ENCODE measurements at places on chromosomes 13 and 19.

DNA sequence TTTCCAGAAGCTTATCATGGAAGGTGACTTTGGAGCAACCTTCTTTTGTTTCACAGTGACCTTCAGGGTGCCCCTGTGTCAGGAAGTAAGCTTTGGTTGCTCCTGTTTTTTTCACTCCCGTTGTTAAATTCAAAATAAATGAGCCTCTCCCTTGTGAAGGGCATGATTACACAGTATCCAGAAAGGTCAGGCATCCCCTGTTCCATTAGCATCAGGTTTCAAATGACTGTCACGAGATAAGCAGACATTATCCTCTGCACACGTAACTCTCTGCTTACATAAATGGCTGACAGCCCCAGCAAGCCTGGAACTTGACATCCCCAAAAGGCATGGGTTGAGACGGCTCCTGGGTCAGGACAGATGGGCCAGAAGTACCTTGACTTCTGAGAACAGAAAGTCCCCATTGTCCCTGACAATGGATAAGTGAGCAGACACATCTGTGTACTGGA, 52.0 kb downstream of the RAB20 start:
- DNase-seq = no peak

DNA sequence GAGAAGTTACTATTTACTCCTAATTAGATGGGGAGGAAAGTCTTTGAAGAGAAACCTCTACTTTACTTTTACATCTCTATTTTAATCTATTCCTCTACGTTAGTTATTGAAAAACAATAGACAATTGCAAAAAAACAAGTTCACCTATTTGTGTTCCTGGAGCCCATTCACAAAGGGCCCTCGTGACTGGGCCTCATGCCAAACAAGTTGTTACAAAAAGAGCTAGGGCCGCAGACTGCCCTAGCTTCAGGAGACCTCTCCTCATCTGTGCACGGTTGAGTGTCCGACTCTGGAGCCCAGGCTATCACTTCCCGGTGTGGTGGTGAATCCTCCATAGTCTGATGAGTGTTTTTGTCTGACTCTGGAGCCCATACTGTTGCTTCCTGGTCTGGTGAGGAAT, 190.9 kb downstream of the ZNF486 start:
- no peak for DNase-seq

- DNase-seq = no peak
Measured at GRCh38 chr13:30846311-30846710, 59.8 kb upstream of the MEDAG start.

GRCh38 chr19:35090506-35091214, 25.0 kb upstream of the FXYD3 start:
- peak; percentile 47 for DNase-seq

DNA sequence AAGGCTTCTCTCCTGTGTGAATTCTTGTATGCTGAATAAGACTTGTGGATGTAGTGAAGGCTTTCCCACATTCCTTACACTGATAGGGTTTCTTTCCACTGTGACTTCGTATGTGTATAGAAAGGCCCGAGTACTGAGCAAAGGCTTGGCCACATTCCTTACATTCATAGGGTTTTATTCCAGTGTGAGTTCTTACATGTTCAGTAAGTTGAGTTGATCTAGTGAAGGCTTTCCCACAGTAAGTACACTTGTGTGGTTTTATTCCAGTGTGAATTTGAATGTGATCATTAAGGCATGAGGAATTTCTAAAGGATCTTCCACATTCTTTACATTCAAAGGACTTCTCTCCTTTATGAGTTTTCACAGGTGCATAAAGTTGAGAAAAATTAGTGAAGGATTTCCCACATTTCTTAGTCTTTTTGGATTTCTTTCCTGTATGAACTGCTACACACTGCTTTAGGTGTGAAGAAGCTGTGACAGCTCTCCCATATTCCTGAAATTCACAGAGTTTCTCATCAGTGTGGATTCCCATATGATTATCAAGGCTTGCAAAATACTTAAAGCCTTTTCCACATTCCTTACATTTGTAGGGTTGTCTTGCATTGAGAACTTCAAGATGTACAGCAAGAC, 10.4 kb downstream of the ZNF561 start:
- DNase-seq = no peak
